ENCODE measurements at places on chromosomes 2 and 18.

DNA sequence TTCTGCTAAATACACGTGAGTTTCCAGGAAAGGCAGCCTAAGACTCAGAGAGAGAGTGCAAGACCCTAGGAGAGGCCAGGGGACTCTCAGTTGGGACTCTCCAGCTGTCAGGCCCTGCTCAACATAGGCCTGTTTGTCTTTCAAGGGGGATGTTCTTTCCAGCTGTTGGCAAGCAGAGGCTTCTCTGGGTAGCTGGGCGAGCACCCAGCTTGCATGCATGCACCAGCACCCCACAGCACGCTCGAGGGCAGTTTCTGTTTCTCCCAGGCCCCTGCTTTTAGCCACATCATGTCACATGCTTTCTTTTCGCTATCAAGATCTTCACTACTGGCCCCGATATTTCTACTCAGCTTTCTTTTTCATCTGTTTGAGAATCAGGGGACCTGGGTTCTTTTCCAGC lies 479.3 kb upstream of the HS6ST1 start:
- no peak for DNase-seq

DNA sequence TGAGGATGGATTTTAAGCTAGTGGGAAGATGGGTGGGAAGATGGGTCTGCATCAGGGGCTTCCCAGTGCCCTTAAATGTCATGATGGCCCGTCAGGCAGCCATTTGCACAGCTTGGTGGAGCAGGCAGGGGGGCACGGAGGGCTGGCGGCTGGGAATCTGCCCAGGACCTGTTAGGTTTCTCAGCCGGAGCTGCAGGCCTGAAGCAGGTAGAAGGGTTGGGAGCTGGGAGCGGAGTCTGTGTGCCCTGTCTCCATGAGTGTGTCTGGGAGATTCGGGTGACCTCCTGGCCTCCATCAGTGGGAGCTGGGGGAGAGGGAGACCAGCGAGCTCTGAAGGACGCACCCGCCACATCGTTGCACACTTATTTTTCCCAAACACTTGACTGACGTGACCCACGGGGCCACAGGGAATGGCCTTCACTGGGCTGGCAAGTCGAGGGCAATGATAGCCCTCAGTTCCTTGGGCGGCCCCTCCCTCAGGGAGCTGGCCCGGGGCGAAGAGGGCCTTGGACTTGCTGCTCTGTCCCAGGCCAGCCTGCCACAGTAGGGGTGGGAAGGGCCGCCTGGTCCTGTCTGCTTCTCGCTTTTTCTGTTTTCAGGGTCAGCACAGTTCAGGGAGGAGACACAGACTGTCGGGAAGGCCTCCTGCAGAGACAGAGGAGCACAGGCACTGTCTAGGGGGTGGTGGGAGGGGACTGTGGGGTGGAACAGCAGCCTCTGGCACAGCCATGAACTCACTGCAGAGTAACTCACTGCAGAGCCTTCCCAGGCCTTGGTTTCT lies 236.8 kb downstream of the ZBTB7C start:
- DNase-seq, result no peak

DNA sequence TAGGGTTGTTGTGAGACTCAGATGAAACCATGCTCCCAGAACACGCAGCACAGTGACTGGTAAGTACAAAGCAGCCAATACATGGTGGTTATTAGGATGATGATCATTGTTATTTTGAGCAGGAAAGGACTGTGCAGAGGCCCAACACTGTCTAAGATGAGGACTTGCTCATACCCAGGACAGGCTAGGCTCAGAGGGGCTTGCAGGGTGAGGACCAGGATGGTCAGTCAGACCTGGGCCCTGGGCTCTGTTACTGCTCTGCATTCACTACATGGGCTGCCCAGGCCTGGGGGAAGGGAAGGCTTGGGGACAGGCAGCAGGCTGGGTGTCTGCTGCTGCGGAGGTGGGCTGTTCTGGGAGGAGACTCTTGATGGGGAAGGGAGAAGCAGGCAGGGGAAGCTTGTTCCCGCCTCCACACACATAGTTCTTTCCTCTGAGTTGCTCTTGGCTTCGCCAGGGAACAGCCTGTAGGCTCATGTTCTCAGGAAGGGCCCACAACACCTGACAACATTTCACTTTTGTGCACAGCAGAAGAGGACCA lies 17.5 kb downstream of the CAPN13 start:
- DNase-seq, result no peak

GRCh38 chr2:74690571-74690970 lies 36.5 kb downstream of the SEMA4F start:
- peak; percentile 15 for DNase-seq

DNA sequence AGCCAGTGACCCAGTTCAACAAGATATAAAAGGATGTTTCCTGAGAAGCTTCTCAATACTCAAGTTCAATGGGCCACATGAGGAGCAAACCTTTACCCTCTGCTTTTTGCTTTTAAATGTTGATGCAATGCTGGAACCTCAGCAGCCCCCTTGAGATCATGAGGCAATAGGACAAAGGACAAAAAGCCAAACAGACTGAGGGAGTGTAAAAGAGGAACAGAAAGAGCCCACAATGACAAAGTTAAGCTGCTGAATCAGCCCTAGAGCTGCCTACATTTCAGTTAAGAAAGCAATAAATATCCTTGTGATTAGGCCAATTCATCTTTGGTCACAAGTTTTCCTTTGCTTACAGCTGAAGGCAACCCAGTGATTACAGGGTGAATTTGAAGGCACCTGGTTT lies 76.9 kb downstream of the MRO start:
- no peak for DNase-seq

- DNase-seq, result no peak
Measured at GRCh38 chr2:172052000-172052983, 33.0 kb upstream of the DLX1 start.

- no peak for DNase-seq
Measured at GRCh38 chr2:197934261-197934933, 130.0 kb downstream of the PLCL1 start.

- DNase-seq, result no peak
Measured at GRCh38 chr2:52288596-52288995, 1256.7 kb upstream of the NRXN1 start.

- no peak for DNase-seq
Measured at GRCh38 chr2:235770909-235771820, 277.3 kb downstream of the AGAP1 start.

GRCh38 chr18:48832938-48833700 lies 117.6 kb downstream of the SMAD7 start:
- no peak for DNase-seq

- no peak for DNase-seq
Measured at GRCh38 chr18:58947136-58947732, 82.6 kb downstream of the ZNF532 start.

GRCh38 chr2:102277202-102277700 lies 34.1 kb upstream of the IL1RL1 start:
- no peak for DNase-seq

DNA sequence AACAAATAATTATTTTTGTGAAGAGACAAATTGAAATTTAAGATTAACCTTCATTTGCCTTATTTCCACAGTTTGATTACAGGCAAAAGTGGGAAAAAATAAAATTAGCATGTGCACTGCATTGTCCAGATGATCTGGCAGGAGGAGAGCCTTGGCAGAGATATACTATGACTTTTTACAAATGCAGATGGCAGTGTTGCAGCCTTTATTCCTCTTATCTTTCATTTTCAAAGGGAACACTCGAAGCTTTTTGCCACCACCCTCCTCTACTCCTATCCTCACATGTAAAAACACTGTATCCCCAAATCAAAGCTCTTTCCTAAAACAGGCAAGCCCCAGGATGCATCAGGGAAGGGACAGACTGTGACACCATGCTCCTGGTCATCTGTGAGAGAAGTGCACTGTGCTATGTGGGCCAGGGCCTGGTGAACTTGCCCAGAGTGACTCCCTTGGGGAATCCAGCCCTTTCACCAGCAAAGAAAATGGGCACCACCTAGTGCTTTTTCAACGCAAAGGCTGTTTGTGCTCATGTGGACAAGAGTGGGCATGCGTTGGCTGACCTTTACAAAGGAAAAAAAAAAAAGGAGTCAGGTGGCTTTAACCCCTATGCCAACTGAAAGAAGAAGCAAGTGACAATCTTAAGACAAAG lies 74.7 kb upstream of the ETAA1 start:
- no peak for DNase-seq

DNA sequence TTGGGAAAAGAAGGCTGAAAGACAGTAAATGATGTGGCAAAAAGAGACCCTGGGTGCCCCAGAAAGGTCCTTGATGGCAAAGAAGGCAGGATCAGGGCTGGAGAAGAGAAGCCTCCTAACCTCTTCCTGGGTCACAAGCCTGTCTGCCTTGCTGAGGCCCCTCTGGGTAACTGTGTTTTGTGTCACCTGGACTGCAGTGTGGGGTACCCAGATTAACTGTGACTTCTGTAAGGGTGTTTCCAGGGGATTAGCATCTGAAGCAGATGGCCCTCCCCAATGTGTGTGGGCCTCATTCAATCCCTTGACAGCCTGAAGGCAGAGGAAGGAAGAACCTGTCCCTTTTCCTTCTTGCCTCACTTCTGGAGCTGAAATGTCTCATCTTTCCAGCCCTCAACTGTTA lies 35.6 kb upstream of the APCDD1 start:
- DNase-seq, result no peak

- DNase-seq, result no peak
Measured at GRCh38 chr18:44805176-44805575, 124.5 kb downstream of the SETBP1 start.

DNA sequence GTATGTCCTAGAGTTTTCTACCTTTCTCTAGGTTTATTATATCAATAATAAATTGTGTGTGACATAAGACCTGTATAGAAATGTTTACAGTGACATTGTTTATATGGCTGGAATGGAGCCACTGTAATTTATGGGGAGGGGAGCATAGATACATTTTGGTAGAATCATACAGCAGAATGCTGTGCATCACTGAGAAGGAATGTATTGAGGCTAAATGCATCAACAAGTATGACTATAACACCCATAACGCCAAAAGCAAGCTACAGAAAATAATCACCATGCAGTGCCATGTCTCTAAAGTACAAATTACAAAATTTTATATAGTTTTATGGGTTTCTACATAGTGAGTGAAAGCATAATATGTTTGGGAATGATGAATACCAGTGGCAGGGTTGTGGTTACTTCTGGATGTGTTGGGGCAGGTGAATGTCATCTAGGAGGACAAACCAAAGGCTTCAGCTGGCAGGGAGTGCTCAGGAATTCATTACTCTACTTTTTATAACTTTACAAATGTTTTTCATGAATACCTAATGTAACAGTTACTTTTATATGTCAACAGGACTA lies 226.0 kb upstream of the NETO1 start:
- no peak for DNase-seq

GRCh38 chr18:58452454-58453166 lies 176.3 kb downstream of the ALPK2 start:
- DNase-seq, result no peak

DNA sequence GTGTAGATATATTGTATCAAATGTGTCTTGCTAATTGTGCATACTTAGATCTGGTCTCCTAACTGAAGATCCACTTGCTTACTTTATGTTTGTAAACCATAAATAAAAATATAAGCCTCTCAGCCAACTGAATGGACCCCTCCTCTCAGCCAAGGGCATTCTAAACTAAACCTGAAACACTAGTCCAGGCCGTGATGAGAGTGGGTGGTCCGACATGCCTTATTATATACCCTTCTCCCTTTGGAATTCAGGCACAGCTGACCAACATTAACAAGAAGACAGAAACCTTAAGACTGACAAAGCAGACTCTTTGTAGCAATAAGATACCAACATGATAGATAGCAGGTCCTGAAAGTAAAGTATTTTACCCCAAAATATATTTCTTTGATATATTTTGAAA lies 64.3 kb upstream of the PLA2R1 start:
- DNase-seq, result no peak

DNA sequence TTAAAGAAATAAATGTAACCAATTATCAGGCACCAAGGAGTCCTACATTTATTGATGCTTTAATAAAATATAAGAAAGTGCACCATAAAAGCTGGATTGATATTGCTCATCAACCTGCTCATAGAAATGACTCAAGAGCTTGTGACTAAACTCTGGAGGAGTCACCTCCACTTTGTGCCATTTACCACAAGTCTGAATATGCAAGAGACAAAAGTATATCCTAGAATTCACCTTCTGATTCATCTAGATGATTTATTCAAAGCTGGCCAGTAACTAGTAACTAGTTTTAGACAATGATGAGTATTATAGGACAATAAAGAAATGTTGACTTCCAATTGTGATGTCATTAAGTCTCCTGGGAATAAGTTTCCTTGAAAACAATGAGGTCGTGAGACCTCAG lies 146.0 kb upstream of the SOX11 start:
- DNase-seq, result no peak

All from activated CD4-positive, alpha-beta T cell treated with anti-CD3 and anti-CD28 coated beads for 4 hours (primary cell).